NT2/D1 (cell line): ENCODE measurements at places on chromosomes 11 and 22.

GRCh38 chr11:93767018-93767417 lies 17.1 kb upstream of the MED17 start:
- no peak for DNase-seq

GRCh38 chr11:7894251-7894650 lies 36.8 kb downstream of the OR10A6 start:
- DNase-seq = no peak

GRCh38 chr11:44530413-44531115 lies 34.9 kb upstream of the CD82 start:
- no peak for DNase-seq

- no peak for DNase-seq
These were observed 47.2 kb downstream of the MN1 start for GRCh38 chr22:27754247-27754887.

GRCh38 chr11:103111400-103111799 lies 2.2 kb downstream of the DYNC2H1 start:
- DNase-seq = no peak

DNA sequence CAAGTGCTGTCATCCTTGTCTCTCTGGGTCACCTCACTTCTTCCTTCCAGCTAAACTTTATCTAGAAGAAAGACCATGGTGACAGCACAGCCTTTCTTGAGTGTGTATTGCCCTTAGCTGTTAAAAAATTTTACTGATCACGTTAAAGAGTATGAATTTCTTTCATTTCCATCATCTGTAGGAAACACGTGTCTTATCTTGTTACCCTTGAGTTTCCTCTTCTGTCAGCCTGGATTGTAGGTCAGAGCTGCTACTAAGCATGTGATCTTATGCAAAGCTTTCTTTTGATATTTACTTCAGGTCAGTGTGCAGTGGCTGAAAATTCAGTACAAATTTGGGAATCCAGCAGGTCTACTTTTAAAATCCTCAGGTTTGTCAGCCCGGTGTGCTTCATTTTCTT lies 512.2 kb upstream of the ARHGAP42 start:
- DNase-seq = no peak

GRCh38 chr11:40306938-40307548 lies 1152.4 kb downstream of the LRRC4C start:
- peak; percentile 40 for DNase-seq

DNA sequence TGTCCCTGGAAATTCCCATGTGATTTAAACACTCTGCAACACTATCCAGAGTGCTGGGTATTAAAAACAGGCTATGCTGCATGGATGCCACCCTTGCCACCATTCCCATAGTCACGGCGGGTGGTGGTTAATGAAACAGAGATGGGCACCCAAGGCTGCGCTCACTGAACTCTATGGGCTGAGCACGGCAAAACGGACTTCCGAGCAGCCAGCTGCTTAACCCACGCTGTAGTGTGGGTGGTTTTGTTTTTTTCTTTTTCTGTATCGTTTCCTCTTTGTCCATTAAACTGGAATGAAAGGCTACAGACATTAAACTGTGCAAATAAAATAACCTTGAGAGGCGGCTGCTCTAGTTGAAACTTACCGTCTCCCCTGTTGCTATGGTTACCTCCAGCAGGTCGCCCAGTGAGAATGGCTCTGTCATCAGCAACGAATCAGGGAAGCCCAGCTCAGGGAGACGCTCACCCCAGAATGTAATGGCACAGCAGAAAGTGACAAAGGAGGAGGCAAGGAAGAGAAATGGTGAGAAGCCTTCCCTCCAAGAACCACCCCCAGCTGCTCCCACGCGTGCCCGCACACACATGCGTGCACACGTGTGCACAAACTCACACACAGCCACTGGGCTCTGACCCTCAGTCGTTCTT lies 102.1 kb downstream of the C11orf91 start:
- DNase-seq = no peak

GRCh38 chr11:107609400-107610218 lies 18.7 kb downstream of the ELMOD1 start:
- no peak for DNase-seq
